ENCODE measurements at places on chromosomes 7 and 10. TPM values are rescaled to one million over a fixed set of nuclear protein-coding genes. Genes with fewer than 3 reads are reported as not detected.

DNA sequence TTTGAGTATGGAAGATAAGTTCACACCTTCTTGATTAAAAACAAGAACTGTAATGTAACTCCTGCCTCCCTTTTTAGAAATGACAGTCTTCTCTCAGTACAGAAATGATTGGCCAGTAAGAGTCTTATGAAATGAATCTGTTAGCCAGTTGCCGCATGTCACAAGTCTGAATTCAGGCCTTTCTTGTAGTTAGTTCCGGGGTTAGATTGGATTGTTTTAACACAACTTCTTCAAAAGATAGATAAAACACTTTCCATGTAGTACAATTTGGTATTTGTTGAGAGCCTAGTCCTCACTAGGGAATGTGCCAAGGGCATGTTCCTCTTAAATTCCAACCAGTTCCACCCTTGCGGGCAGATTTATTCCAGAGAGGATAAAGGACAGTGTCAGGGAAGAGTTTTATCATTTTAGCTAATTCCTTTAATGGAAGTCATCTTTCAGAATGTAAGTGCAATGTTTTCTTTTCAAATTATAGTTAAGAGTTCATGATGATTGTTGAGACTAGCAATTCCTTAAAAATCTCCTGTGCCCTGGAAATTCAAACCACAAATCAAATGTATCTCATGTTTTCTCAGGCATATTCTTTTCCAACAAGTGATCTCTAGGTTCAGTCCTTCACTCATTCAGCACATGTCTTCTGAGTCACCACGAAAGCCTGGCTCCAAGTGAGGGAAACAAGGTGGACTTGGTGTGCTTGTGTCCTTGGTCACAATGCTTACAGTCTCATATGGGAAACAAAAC lies 4.1 kb downstream of the FHIP2A start:
- DNase-seq: no peak

DNA sequence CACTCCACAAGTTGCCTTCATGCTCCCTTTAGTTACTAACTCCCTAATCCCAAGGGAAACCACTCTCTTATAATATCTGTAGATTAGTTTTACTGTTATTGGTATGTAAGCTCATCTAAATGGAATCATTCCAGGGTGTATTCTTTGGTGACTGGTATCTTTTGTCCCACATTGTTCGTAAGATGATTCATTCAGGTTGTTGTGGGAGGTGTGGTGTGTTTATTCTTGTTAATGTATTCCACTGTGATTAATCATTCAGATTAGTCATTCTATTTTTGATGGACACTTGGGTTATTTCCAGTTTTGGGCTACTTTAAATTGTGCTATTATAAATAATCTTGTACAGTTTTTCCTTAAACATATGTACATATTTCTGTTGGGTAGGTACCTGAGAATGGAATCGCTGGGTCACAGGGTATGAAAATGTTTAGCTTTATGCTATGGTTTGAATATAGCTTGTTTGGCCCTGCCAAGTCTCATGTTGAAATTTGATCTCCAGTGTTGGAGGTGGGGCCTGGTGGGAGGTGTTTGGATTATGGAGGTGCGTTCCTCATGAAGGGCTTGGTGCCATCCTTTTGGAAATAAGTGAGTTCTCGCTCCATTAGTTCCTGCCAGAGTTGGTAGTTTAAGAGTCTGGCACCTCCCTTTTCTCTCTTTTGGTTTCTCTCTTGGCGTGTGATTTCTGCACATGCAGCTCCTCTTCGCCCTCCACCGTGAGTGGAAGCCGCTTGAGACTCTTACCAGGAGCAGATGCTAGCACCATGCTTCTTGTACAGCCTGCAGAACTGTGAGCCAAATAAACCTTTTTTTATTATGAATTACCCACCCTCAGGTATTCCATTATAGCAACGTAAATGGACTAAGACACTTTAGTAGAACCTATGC lies 13.8 kb downstream of the BTRC start:
- no peak for DNase-seq

- DNase-seq: no peak
These were observed 263.1 kb upstream of the PITRM1 start for GRCh38 chr10:3435671-3436070.

DNA sequence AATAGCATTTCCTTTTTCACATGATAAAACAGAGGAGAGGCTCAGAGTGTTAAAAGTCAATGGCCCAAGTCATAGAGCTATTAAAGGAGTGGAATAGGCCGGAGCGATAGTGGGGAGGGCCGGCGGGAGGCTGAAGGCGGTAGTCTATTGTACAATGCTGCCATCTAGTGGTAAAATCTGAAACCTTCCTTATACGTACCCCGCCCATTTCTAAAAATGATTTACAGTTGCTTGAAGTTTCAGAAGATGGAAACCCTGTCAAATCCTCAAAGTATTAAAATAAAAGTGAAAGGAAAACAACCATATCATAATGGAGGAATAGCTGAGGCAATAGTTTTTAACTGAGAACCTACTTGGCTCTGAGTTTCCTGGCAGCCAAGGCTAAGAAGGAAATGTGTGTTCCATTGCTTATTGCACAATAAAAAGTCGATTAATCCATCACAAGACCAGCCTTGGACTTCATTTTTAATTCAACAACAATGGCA lies 209.1 kb downstream of the CCSER2 start:
- no peak for DNase-seq

DNA sequence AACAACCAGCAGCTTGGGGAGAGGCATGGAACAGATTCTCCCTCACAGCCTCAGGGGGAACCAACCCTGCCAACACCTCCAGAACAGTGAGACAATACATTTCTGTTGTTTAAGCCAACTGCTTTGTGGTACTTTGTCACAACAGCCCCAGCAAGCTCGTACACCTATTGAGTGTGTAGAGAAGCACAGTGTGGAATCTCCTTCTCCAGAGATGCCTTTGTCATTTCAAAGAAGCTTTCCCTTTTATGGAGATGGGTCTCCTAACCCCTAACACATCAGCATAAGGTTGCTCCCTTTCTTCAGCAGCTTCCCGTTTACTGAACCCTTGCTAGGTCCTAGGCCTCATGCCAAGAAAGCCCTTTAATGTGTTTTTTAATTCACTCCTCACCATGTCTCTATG lies 60.7 kb upstream of the AGK start:
- DNase-seq: no peak

HTR5A gene
- not detected for polyA plus RNA-seq

PSMG3 gene
- polyA plus RNA-seq: 57.2 TPM

- no peak for DNase-seq
These were observed 35.4 kb downstream of the JMJD1C start for GRCh38 chr10:63430091-63430998.

DNA sequence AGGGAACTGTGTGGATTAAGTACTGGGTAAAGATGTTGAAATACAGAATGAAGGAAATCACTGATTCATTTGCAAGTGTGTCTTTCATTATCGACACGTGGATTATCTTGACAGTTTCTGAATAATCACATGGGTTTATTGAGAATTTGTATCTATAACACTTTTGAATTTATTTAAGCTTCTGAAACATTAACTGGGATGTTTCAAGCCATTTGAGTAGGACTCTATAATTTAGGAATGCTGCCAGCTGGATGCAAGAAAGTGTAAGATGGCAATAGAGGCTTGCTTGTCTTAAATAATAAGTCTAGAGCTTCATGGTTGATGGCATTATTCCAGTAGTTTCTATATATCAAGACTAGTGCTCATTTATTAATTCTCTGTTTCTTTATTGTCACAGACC lies 1100.7 kb upstream of the GHITM start:
- no peak for DNase-seq

- no peak for DNase-seq
These were observed 26.5 kb upstream of the C10orf67 start for GRCh38 chr10:23371073-23371472.

DNA sequence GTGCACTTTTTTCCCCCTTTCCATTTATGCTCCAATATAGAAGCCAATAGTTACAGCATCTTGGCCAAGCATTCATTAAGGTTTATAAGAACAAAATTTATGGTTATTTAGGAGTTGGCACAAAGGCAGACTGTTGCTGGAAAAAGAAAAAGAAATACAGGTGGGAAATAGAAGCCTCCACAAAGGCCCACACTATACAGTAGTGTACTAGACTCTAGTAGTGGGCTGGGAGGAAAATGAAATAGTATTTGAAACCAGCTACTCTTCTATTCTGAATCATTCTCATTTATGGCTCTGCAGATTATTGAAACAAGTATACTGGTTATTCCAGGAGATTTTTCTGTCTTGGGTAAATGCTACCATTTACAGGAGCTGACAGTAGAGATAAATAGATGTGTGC lies 80.9 kb upstream of the CDK6 start:
- no peak for DNase-seq

TMEM184A gene
- not detected for polyA plus RNA-seq

OR9A2 gene
- polyA plus RNA-seq: not detected

LRRC27 gene
- 4.9 TPM for polyA plus RNA-seq

DNA sequence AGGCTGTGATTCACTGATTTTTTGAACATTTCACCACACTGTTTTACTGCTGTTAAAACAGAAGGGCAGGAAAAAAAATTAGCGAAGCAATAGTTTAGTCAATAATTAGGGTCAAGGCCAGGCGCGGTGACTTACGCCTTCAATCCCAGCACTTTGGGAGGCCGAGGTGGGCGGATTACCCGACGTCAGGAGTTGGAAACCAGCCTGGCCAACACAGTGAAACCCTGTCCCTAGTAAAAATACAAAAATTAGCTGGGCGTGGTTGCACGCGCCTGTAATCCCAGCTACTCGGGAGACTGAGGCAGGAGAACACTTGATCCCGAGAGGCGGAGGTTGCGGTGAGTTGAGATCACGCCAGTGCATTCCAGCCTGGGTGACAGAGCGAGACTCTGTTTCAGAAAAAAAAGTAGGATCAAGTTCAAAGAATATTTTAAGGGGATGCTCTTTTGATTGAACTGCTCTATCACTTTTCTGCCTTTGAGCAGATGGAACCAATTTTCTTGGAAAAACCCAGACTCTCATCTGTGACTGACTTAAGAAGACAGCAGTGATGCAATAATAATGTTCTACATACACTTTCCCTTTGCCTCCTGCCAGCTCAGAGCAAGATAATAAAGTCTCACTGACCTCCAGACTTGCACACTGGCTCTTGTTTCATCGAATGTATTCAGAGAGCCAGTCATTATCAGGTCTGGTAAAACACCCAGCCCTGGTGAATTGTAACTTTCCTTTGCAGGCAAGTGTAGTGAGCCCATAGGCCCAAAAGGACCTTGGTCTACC lies 1.6 kb upstream of the PPA1 start:
- DNase-seq: no peak

TEX47 gene
- polyA plus RNA-seq: not detected

DNA sequence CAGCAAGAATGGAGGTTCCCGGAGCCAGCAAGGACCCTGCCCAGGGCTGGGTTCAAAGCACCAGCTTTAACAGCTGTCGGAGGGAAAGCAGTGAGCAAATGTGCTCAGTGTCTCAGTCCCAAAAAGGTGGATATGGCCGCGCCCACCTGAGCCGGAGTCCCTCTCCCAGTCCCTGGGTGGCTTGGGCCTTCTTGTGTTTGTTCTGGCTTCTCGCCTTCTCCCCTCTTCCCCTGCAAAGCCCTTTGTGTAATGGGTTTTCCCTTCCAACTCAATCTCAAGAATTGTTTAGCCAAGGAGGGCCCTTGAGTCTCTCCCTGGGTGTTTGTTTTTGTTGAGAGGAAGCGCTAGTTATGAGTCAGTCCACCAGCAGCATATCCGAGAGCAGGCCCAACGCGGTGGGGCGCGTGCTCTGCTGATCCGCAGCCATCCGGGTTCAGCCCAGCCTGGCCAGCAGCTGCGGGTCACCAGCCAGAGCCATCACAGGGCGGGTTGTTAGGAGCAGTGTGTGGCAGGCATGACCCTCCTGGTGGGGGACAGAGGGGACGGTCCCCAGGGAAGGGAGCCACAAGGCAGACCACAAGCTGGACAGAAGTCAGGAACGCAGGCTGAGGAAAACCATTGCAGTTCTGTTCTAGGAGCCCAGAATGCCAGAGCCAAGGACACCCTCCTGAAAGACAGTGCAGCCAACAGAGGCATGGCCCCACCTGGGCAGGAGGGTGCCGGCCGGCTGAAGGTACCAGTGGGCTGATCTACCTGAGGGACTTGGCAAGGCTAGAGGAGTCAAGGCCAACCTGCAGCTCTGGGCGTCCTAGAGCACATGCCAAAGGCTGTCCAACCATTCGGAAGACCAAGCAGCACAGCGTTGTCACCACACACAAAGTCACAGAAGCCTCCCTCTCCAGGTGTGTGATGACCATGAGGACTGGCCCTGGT lies 21.3 kb downstream of the CALML3 start:
- DNase-seq: no peak

DNA sequence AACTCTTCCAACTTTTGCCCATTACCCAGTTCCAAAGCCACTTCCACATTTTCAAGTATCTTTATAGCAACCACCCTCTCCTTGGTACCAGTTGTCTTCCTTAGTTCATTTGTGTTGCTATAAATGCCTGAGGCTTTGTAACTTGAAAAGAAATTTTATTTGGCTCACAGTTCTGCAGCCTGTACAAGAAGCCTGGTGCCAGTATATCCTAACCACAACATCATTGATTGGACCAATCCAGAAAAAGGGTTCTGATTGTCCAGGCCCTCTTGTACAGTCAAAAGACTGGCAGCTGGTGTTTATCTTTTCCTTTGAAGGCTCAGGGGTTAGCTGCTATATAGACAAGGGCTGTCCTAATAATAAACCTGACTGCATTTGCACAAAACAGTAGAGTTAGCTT lies 21.1 kb upstream of the ABCC2 start:
- DNase-seq: no peak

DNA sequence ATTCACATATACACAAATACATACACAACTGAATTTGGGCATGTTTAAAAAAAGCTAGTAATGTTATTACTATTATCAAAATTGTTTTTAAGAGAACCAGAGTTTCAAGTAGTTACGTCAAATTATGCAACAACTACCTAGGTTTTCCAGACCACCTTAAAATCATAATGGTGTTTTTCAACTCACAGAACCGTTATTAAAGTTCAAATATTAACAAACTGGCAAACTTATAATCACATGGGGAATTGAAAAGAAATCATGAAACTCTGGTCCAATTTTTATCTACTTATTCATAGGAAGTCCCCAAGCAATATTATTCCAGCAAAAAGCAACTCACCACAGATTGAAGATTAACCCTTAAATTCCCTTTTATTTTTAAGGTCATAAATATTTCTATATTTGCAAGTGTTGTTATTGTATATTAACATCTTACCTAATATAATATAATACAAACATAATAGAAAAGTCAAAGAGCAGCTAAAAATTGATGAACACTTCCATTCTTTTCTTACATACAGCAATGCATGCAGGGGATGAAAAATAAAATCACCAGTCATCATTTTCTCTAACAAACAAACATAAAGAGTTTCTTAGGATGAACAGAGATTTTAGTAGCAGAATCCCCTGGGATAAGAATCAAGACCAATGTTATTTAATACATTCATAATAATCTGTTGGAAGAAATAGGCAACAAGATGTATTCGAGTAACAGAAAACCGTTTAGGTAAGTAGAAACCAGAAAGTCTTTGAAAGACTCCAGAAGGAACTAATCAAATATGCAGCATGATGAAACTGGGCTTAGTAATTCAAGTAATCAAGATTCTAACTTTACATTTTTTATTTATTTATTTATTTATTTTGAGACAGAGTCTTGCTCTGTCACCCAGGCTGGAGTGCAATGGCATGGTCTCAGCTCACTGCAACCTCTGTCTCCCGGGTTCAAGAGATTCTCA lies 391.1 kb downstream of the PARD3 start:
- no peak for DNase-seq

LIPN gene
- not detected for polyA plus RNA-seq

- no peak for DNase-seq
These were observed 606.5 kb downstream of the IPMK start for GRCh38 chr10:57661206-57661605.

NEURL1 gene
- 0.76 TPM for polyA plus RNA-seq

All from naive thymus-derived CD4-positive, alpha-beta T cell (primary cell).